ENCODE measurements at places on chromosomes 11 and 22. TPM values are rescaled to one million over a fixed set of nuclear protein-coding genes. Genes with fewer than 3 reads are reported as not detected.

DNA sequence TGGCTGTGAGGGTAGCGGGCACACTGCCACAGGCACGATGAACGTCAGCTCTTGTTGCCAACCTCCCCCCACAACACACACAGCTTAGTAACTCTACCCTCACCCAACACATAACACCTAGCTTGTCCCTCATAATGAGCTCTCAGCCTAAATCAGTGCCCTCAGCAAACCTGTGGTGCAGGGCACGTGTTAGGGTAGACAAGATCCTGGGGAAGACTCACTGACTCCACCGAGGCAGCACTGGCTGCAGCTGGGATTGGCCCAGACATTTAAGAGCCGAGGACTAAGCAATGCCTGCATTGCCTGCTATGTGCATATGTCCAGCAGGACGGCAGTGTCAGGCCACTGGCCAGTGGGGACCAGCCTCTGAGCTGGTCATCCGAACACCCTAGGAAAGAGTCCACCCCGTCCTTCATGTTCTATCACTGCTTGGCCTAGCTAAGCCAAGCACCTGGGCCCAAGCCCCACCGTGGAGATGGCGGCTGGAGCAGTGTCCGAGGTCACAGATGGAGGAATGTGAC is 32.9 kb upstream of the TRIM29 start:
- DNase-seq: no peak
- no peak overlapping the region for H3K4me3 ChIP-seq
- H3K4me1 ChIP-seq: peaks cover 9% of the 10 kb centered on the region
- H3K36me3 ChIP-seq: peaks cover under 1% of the 10 kb centered on the region
- H3K27ac ChIP-seq: no peak overlapping the region

GRCh38 chr11:118215262-118215661 is 9.5 kb downstream of the JAML start:
- H3K4me1 ChIP-seq: peaks cover 7% of the 10 kb centered on the region
- no peak for DNase-seq
- H3K27ac ChIP-seq: no peak overlapping the region
- H3K36me3 ChIP-seq: no peaks in the 10 kb centered on the region

- DNase-seq: no peak
- H3K27me3 ChIP-seq: no peaks in the 10 kb centered on the region
- H3K27ac ChIP-seq: no peak overlapping the region
- no peaks in the 10 kb centered on the region for H3K36me3 ChIP-seq
These were observed 1.5 kb downstream of the PTPRJ start for GRCh38 chr11:47981667-47982404.

GRCh38 chr22:38751422-38752346 is 4.1 kb downstream of the SUN2 start:
- no peaks in the 10 kb centered on the region for H3K27me3 ChIP-seq
- H3K4me3 ChIP-seq: no peak overlapping the region
- peaks cover 23% of the 10 kb centered on the region for H3K4me1 ChIP-seq
- peaks cover 25% of the 10 kb centered on the region for H3K36me3 ChIP-seq

- H3K4me3 ChIP-seq: no peak overlapping the region
- no peak overlapping the region for H3K27ac ChIP-seq
These were observed 59.9 kb downstream of the NCAM1 start for GRCh38 chr11:113021111-113021510.

DNA sequence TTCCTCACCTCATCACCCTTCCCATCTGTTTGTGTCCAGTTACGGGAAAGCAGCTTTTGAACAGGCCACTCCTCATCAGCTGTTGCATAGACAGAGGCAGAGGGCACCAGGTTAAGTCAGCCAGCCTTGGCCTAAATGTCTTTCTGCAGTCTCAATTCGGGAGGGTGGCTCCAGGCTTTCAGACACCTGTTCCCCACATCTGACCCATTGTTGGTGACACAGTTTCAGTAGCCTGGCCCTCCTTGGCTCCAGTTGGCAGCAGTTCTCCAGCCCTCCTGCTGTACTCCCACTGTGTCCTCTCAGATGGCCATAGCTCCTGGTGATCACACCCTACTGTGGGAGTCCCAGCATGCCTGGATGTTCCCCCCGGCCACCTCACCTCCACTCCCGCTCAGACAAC is 70.8 kb upstream of the MYOD1 start:
- H3K36me3 ChIP-seq: peaks cover 2% of the 10 kb centered on the region
- H3K4me3 ChIP-seq: no peak overlapping the region
- H3K4me1 ChIP-seq: no peaks in the 10 kb centered on the region
- DNase-seq: no peak
- no peak overlapping the region for H3K27ac ChIP-seq

- DNase-seq: no peak
- no peak overlapping the region for H3K4me3 ChIP-seq
- H3K36me3 ChIP-seq: no peaks in the 10 kb centered on the region
- peak overlapping the region; percentile 84 for H3K27ac ChIP-seq
- peaks cover 26% of the 10 kb centered on the region for H3K4me1 ChIP-seq
- no peaks in the 10 kb centered on the region for H3K27me3 ChIP-seq
These were observed 56.6 kb upstream of the FDX1 start for GRCh38 chr11:110373051-110373702.

DNA sequence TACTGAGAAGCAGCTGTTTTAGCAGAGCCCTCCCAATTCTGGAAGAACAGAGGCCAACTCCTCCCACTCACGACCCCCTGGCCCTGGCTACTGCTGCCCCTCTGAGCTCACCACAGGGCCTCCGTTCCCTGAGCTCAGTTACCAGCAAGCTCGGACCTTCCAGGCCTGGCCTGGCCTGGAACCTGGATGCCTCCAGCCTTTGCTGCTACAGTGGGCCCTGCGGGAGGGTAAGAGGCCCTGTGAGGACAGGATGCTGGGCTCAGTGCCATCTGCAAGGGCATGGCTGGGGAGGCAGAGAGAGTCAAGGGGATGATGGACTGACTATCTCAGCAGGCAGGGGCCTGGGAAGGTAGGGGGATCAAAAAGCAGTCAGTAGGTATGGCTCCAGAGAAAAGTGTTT is 209.9 kb upstream of the NCAM1 start:
- H3K27ac ChIP-seq: no peak overlapping the region
- no peak overlapping the region for H3K4me3 ChIP-seq
- H3K27me3 ChIP-seq: peaks cover 36% of the 10 kb centered on the region
- no peaks in the 10 kb centered on the region for H3K36me3 ChIP-seq
- no peaks in the 10 kb centered on the region for H3K4me1 ChIP-seq

- peaks cover 1% of the 10 kb centered on the region for H3K36me3 ChIP-seq
- no peak overlapping the region for H3K27ac ChIP-seq
- H3K4me3 ChIP-seq: no peak overlapping the region
These were observed 39.6 kb downstream of the NEU3 start for GRCh38 chr11:75028321-75028720.

DNA sequence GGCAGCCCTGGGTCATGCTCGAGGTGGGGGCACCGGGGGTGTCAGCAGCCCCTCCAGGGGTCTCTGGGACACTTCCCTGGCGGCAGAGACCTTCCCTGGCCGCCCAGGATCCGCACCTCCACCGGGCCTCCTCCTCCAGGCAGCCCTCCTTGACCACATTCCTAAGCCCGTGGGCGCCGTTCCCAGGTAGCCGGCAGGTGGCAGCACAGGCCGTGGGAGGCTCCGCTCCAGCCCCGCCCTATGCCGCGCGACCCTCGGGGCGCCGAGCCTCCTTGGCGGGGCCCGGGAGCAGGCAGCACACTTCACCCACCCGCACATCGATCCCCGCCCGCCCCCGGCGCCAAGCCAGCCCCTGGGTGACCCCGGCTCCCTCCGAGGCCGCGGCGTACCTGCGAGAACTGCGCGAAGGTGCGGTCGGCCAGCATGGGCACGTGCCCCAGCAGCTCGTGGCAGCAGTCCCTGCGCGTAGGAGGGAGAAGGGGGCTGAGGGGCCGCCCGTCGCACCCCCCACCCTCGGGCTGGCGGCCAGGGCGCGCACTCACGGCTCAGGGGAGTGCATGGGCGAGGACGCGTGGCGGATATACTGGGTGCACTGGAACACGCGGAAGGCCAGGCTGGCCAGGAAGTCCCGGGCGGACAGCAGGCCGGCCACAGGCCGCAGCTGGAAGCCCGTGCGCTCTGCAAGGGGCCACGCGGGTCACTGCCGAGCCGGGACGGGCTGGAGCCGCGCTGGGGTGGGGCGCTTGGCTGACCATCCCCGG is 5.3 kb upstream of the INS start:
- no peak overlapping the region for H3K27ac ChIP-seq
- H3K4me1 ChIP-seq: no peaks in the 10 kb centered on the region
- H3K36me3 ChIP-seq: no peaks in the 10 kb centered on the region
- DNase-seq: no peak

- H3K36me3 ChIP-seq: peaks cover 14% of the 10 kb centered on the region
- no peaks in the 10 kb centered on the region for H3K27me3 ChIP-seq
- no peak overlapping the region for H3K4me3 ChIP-seq
- no peak for DNase-seq
These were observed 176.5 kb upstream of the UBASH3B start for GRCh38 chr11:122478986-122479385.

GRCh38 chr22:24985826-24986214 is 33.3 kb downstream of the KIAA1671 start:
- H3K27me3 ChIP-seq: no peaks in the 10 kb centered on the region
- DNase-seq: no peak
- peaks cover 1% of the 10 kb centered on the region for H3K36me3 ChIP-seq
- peak overlapping the region; percentile 62 for H3K4me3 ChIP-seq

- no peak for DNase-seq
- no peaks in the 10 kb centered on the region for H3K36me3 ChIP-seq
- no peak overlapping the region for H3K4me3 ChIP-seq
- peaks cover 6% of the 10 kb centered on the region for H3K27me3 ChIP-seq
These were observed 222.5 kb downstream of the ST3GAL4 start for GRCh38 chr11:126578021-126578420.

GRCh38 chr11:107962181-107962580 is 33.9 kb downstream of the RAB39A start:
- H3K4me1 ChIP-seq: peaks cover 20% of the 10 kb centered on the region
- peaks cover 2% of the 10 kb centered on the region for H3K27me3 ChIP-seq
- no peak for DNase-seq
- no peaks in the 10 kb centered on the region for H3K36me3 ChIP-seq
- H3K4me3 ChIP-seq: no peak overlapping the region
- H3K27ac ChIP-seq: no peak overlapping the region

GRCh38 chr11:111954154-111954553 is 17.0 kb downstream of the DIXDC1 start:
- no peak overlapping the region for H3K27ac ChIP-seq
- no peaks in the 10 kb centered on the region for H3K27me3 ChIP-seq
- no peak for DNase-seq
- no peak overlapping the region for H3K4me3 ChIP-seq

GRCh38 chr11:45282081-45282480 is 4.1 kb downstream of the SYT13 start:
- peaks cover 19% of the 10 kb centered on the region for H3K4me1 ChIP-seq
- H3K27me3 ChIP-seq: peaks cover 21% of the 10 kb centered on the region
- no peaks in the 10 kb centered on the region for H3K36me3 ChIP-seq
- H3K4me3 ChIP-seq: no peak overlapping the region

GRCh38 chr11:19117760-19118097 is 761 bp downstream of the ZDHHC13 start:
- H3K4me3 ChIP-seq: peak overlapping the region; percentile 93
- H3K4me1 ChIP-seq: peaks cover 9% of the 10 kb centered on the region
- peaks cover 15% of the 10 kb centered on the region for H3K27me3 ChIP-seq
- peaks cover 4% of the 10 kb centered on the region for H3K36me3 ChIP-seq
- no peak for DNase-seq

DNA sequence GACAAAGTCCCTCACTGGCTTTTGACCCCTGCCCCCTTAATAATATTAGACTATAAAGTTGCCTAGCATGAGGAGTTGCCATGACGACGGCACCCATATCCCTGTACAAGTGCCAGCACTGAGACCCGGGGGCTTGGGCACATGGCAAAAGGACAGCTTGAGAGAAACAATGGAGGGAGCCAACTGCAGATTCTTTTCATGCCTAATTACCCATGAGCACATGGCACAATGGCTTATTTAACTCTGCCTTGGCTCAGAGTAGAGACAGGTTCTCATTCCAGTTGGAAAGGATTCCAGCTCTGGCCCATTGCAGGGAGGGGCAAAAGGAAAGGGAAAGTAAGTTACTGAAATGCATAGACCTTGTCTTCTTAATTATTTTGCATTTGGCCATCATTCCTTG is 261.2 kb upstream of the UBASH3B start:
- peaks cover 1% of the 10 kb centered on the region for H3K36me3 ChIP-seq
- peaks cover 6% of the 10 kb centered on the region for H3K4me1 ChIP-seq
- H3K4me3 ChIP-seq: no peak overlapping the region
- H3K27me3 ChIP-seq: no peaks in the 10 kb centered on the region

GRCh38 chr11:128424851-128425285 is 162.5 kb downstream of the ETS1 start:
- no peak overlapping the region for H3K4me3 ChIP-seq
- no peak for DNase-seq
- no peaks in the 10 kb centered on the region for H3K36me3 ChIP-seq
- no peaks in the 10 kb centered on the region for H3K27me3 ChIP-seq
- H3K4me1 ChIP-seq: peaks cover 41% of the 10 kb centered on the region

DNA sequence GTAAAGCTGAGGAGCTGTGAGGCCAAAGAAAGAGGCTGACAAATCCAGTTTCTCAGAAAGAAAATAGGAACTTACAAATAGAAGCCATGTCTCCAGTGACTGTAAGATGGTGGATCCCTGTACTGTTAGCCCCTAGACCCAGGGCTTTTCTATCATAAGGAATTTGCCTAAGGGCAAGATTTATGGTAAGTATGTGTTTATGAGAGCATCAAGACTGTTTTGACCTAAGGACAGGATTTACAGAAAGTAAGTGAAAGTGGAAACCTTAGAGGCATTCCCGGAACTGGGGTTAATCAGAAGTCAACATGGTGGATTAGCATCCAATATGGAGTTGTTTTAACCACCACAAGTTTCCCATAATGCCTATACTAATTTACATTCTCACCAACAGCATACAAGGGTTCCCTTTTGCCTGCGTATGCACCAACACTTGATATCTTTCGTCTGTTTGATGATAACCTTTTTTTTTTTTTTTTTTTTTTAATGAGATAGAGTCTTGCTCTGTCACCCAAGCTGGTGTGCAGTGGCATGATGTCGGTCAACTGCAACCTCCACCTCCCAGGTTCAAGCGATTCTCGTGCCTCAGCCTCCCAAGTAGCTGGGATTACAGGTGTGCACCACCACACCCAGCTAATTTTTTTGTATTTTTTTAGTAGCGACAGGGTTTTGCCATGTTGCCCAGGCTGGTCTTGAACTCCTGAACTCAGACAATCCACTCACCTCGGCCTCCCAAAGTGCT is 40.2 kb downstream of the BIRC2 start:
- H3K27me3 ChIP-seq: no peaks in the 10 kb centered on the region
- no peak overlapping the region for H3K4me3 ChIP-seq
- peak overlapping the region; percentile 41 for H3K27ac ChIP-seq

- no peaks in the 10 kb centered on the region for H3K27me3 ChIP-seq
- peaks cover 32% of the 10 kb centered on the region for H3K4me1 ChIP-seq
- no peaks in the 10 kb centered on the region for H3K36me3 ChIP-seq
- H3K4me3 ChIP-seq: no peak overlapping the region
- DNase-seq: no peak
These were observed 70.6 kb downstream of the ADM start for GRCh38 chr11:10375280-10375971.

The GGT1 gene
- total RNA-seq: 1.5 TPM

The CHRNA10 gene
- 1.2 TPM for total RNA-seq

The SLC25A18 gene
- total RNA-seq: not detected

The RNF215 gene
- total RNA-seq: 36.2 TPM

The ANKK1 gene
- total RNA-seq: not detected

The TLCD5 gene
- total RNA-seq: 8.8 TPM

The SMC1B gene
- total RNA-seq: not detected

The P2RY2 gene
- not detected for total RNA-seq

The PISD gene
- total RNA-seq: 32.8 TPM

The CHRM1 gene
- not detected for total RNA-seq

The RIMBP3B gene
- 0.67 TPM for total RNA-seq

The BATF2 gene
- not detected for total RNA-seq

The RIN1 gene
- 7.7 TPM for total RNA-seq

The FBLN1 gene
- 127 TPM for total RNA-seq

The TMEM191B gene
- total RNA-seq: 1.7 TPM

The THRSP gene
- not detected for total RNA-seq
